ENCODE measurements at places on chromosomes 7 and 10. TPM values are rescaled to one million over a fixed set of nuclear protein-coding genes. Genes with fewer than 3 reads are reported as not detected.
A peak's percentile ranks its signal among the peaks of the same experiment; 100 is the strongest.

DNA sequence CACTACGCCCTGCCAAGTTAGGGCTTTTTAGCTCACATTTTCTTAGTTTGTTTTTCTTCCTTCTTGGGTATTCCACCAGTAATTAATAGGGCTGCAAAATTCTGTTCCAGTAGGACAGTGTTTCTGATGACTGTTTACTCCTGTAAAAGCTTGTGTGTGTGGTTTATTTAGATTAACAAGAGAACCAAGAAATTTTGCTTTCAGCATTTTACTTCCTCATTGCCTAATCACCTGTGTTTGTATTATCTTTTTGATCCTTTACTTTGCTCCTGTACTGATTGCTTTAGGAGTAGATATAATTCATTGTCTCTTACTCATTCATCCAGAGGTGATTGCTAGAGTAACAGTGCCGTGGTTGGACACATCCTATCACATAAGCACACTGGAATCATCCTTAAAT lies 27.7 kb downstream of the TDRD1 start:
- no peak for DNase-seq

GRCh38 chr10:129685271-129685670 lies 218.2 kb downstream of the MGMT start:
- no peak for DNase-seq

Gene ZNF804B
- not detected for polyA plus RNA-seq

DNA sequence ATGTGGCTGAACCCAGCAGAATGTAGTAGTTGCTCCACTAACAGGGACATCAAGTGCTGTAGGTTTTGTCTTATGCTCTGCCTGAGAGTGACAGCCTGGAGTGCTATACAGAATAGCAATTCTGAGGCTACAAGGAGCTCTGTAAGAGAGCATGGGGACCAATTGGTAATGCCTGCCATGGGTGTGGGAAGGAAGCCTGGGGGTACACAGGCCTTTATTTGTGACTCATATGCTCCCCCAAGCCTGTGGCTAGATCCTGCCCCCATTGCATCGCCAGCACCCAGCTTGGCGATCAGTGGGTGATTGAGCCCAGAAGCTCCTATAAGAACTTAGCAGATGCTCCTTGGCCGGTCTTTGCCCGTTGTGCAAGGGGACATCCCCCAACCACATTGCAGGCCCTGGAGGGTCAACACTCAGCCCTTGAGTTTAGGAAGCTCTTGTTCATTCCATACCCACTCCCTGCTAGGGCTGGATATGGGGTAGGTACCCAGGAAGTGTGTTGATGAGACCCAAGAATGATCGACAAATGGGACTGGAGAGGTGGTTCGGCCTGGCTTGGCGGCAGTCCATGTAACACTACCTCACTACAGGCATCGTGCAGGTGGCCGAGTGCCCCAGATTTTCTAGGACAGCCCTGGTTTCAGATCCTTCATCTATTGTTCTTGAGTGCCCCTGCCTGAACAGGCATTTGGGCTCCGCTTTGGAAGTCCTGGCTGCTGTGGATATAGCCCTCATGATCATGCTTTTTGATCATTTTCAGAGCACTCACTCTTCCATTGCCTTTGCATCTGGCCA lies 37.7 kb downstream of the ZMIZ1 start:
- no peak for DNase-seq

Gene UBN2
- polyA plus RNA-seq: 1.8 TPM

DNA sequence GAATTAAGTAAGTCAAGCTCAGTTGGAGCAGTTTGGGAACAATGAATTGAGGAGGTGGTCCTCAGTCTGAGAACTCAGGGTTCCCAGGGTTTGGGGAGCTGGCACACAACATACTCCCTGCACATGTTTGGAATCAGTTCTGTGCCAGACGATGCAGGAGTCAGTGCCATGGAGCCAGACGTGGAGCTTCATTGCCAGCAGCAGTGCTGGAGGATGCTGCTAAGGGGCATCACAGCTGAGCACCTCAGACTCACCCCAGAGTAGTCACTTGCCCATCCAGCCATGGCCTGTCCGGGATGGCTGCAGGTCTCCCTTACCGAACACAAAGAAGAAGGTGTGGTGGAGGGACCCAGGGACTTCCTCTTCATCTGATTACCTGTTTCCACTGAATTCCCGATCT lies 7.9 kb downstream of the GIMAP5 start:
- DNase-seq: no peak

GRCh38 chr7:43925984-43926797 lies at the start of gene UBE2D4:
TSS of gene UBE2D4 (plus strand) at chr7:43926436. CDS start at chr7:43926533, 97 bp downstream.
- no peak for DNase-seq

Gene AS3MT
- 3.0 TPM for polyA plus RNA-seq

Gene NODAL
- polyA plus RNA-seq: not detected

DNA sequence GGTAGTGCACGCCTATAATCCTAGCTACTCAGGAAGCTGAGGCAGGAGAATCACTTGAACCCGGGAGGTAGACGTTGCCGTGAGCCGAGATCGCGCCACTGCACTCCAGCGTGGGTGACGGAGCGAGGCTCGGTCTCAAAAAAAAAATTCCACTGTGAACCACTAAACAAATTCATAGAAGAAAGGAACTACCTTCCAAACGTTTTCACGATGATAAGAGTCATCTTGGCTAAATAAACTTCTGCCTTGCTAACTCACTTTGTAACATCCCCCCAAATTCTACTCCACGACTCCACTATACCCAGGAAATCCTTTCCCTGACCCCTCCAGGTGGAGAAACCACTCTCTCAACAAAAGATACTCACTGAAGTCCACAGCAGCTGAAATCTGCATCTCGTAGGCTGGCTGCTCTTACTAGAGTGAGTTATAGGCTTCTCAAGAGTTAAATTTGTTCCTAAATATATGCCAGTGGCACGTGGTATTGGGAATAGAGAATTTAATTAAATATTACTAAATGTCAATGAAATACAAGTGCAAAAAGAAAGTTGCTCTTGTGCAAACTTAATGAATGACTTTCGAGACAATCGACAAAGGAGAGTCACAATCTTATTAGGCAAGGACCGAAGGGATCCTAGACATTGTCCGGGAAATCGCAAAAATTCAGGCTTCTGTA lies 1.6 kb upstream of the GTF2I start:
- DNase-seq: no peak

- peak; percentile 100 for DNase-seq
Observed at GRCh38 chr10:98349508-98349922, 65.5 kb downstream of the PYROXD2 start.

Gene ACTL6B
- polyA plus RNA-seq: not detected

- DNase-seq: no peak
Observed at GRCh38 chr7:4745265-4745919, 30.0 kb upstream of the AP5Z1 start.

GRCh38 chr7:78616539-78616938 lies 818.0 kb downstream of the PHTF2 start:
- DNase-seq: no peak

- no peak for DNase-seq
Observed at GRCh38 chr7:88758381-88759229, 895 bp upstream of the ZNF804B start.

DNA sequence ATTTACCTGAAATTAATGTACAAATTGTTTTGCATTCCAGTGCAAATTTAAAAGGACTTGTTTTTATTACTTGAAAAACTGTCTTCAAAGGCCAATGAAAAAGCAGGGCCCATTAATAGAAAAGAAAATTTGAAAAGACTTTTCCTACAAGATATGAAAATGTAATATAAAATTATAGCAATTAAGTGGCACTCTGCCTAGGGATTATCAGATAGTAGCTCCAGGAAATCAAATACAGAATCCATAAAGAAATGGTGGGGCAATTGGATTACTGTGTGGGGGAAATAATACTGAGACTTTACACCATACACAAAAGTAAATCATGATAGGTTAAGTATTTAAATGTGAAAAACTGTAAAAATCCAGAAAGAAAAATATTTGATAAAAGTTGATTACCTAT lies 89.7 kb downstream of the GLCCI1 start:
- no peak for DNase-seq

DNA sequence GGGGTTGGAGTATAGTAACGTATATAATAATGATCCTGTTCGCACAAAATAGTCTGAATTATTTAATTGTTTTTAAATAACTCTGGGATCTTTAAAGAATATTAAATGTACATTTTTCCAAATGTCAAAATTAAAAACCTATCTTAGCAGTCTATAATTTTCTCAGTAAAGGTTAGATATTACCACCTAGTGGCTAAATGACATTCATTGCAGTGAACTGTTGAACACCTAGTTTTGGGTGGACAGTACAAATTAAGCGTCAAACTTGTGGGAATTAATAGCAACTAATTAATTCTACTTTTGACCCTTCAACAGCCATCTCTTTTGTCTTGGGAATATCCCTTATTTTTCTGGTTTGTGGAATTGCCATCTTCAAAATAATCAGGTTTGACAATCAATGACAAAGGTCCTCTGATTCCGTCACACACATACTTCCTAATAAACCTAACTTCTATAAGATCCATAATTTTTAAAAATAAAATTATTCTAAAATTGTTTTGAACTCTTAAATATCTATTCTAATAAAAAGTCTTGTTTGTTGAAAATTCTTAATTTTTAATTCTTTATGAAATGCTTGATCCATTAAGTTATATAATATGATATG lies 165.7 kb downstream of the SEMA3D start:
- no peak for DNase-seq

GRCh38 chr10:30176776-30177533 lies 117.6 kb upstream of the JCAD start:
- no peak for DNase-seq

GRCh38 chr7:3605222-3605621 lies 304.2 kb downstream of the SDK1 start:
- no peak for DNase-seq

GRCh38 chr10:122856902-122857301 lies 11.2 kb upstream of the CUZD1 start:
- no peak for DNase-seq

DNA sequence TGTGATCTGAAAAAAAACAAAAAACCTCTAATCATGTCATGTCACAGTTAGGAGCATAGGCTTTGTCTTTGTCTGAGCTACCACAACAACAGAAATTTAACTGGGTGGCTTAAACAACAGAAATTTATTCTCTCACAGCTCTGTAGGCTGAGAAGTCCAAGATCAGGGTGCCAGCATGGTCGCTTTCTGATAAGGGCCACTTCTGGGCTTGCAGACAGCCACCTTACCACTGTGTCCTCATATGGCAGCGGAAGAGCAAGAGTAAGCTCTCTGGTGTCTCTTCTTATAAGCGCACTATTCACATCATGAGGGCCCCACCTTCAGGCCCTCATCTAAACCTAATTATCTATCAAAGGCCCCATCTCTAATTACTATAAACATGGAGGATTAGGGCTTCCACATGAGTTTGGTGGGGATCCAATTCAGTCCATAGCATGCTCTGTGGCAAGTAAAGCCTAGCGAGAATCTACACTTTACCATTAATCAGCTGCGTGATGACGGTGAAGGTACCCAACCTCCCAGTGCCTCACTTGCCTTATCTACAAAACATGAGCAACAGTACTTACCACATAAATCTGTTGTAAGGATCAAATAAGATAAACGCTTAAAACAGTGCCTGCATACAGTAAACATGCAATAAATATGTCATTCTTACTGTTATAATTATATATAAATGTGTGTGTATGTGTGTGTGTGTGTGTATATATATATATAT lies 17.3 kb downstream of the ZNF438 start:
- DNase-seq: no peak

GRCh38 chr10:95403700-95404461 lies 113.1 kb upstream of the PDLIM1 start:
- DNase-seq: no peak

GRCh38 chr7:68922850-68923249 lies 675.4 kb upstream of the AUTS2 start:
- no peak for DNase-seq

GRCh38 chr7:144036302-144036885 lies 12.4 kb upstream of the OR2A5 start:
- DNase-seq: no peak

DNA sequence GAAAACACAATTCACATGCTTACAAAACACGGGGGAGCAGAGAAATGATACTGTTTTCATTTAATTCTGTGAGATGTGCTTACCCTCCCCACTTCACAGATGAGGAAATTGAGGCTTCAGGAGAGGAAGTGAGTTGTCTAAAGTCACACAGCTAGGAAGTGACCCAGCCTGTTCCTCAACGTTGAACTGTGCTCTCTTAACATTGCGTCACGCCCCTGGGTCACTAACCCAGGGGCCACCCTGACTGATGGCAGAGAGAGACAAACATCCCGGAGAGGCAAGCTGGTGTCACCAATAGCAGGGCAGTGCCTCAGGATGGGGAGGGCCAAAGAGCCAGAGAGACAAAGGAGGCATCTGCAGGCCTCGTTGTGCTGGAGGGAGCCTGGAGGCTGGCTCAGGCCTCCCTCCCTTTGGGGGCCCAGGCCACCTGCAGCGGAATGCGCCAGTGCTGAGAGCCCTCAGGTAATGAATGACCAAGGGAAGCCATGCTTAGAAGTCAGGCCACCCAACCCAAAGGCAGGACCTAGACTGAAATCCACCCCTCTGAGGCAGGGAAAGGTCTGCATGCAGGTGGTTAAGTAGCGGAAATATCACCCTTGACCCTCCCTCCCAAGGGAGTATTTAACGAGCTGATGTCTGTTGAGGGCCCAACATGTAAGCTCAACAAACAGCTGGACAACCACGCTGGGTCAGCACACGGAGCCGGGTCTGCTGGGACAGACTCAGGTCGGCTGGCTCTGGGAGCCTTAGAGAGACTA lies 81.3 kb downstream of the C10orf105 start:
- DNase-seq: no peak

DNA sequence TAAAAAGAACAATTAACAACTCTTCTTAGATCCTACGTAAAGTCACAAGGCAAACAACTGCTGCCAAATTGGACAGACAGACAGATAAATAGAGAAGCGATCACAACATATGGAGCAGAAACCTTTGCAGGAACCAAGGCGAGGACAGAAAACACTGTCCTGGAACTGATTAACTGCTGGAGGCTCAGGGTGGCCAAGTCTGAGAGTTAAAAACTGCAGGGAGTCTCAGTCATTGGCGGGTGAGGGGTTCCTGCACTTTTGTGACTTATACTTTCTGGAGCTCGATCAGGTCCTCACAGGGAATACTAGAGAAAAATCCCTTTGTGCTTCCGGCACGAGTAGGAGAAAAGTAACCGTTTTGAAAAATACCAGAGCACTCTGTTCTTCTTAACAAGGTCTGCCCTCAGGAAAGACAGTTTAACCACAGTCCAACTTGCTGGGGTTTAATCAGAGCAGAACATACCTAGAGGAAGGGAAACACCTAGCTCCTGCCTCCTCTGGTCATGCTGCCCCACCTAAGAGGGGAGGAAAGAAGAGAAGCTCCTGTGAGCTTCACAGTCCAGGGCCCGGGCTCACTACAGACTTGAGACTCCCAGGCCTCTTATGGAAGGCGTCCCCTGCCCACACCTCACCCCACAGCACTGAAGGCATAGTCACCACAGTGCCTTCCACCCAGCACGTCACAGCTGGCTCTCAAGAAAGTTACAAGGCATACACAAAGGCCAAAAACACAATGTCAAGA lies 74.9 kb downstream of the LARP4B start:
- no peak for DNase-seq

GRCh38 chr10:98617906-98618520 lies 171.3 kb upstream of the HPS1 start:
- no peak for DNase-seq

Gene PNLIPRP3
- polyA plus RNA-seq: not detected

- DNase-seq: no peak
Observed at GRCh38 chr7:30733216-30733615, 18.7 kb upstream of the INMT start.

GRCh38 chr7:132709971-132710567 lies 133.8 kb upstream of the PLXNA4 start:
- no peak for DNase-seq

Gene TOMM7
- 346 TPM for polyA plus RNA-seq

- no peak for DNase-seq
Observed at GRCh38 chr7:26143298-26144048, 8.5 kb upstream of the NFE2L3 start.
